ENCODE measurements at places on chromosomes 3 and 15. TPM values are rescaled to one million over a fixed set of nuclear protein-coding genes. Genes with fewer than 3 reads are reported as not detected.

DNA sequence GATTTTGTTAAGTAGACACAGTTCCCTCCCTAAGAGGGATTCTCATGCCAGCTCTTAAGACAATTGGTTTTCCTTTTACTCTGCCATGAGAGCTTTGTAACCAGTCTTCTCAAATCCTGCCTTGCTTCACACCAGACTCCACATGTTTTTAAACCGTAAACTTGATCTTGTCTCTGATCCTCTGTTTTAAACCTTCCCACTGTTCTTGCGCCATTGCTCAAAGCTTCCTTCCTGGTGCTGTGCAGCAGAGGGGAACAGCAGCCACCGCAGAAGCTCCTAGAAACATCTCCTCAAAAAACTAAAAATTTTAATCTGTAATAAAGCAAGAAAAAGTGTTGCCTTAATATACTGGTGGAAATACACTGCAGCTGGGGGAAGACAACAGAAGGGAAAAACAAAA lies 154.5 kb upstream of the SATB1 start:
- H3K4me3 ChIP-seq = no peak overlapping the region
- H3K36me3 ChIP-seq = no peaks in the 10 kb centered on the region
- no peak for DNase-seq
- no peaks in the 10 kb centered on the region for H3K4me1 ChIP-seq
- H3K27ac ChIP-seq = no peak overlapping the region

DNA sequence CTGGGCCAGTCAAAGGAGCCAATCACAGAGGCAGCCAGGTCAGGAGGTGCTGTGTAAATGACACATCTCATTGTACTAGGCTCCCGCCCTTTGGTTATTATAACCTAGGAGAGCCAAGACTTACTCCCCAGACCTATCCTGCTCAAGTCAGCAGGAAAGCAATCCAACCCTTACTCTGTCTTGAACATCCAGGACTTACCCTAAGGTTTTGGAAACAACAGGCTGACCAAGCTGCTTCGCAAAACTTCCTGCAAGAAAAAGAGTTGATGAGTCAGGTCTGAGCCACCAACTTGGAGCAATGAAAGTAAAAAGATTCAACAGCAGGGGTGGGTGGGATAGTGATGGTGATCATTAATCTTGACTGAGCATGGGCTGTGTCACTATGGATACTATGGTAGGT lies 144.4 kb downstream of the MYLK start:
- H3K36me3 ChIP-seq = no peaks in the 10 kb centered on the region
- no peaks in the 10 kb centered on the region for H3K27me3 ChIP-seq
- H3K27ac ChIP-seq = no peak overlapping the region
- no peak overlapping the region for H3K4me3 ChIP-seq
- DNase-seq = no peak

DNA sequence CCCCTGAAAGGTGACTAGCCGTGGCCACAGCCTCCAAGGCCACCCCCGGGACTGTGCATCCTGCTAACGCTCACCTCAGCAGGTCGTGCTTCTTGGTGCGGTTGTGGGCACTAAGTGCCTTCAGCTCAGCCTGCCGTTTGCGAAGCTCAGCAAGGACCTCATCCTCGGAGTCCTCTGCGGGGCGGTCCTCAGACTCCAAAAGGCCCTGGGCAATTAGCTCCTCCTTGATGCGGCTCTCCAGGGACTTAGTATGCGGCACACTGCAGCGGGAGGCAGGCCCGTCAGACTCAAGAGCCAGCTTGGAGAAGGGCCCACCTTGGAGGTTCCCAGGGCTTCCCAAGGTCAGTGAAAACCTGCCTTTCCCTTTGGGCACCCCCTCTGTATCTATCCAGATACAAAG lies 8.3 kb downstream of the TADA3 start:
- H3K4me3 ChIP-seq = no peak overlapping the region
- no peak overlapping the region for H3K27ac ChIP-seq
- H3K4me1 ChIP-seq = peaks cover under 1% of the 10 kb centered on the region
- no peaks in the 10 kb centered on the region for H3K27me3 ChIP-seq
- DNase-seq = no peak

DNA sequence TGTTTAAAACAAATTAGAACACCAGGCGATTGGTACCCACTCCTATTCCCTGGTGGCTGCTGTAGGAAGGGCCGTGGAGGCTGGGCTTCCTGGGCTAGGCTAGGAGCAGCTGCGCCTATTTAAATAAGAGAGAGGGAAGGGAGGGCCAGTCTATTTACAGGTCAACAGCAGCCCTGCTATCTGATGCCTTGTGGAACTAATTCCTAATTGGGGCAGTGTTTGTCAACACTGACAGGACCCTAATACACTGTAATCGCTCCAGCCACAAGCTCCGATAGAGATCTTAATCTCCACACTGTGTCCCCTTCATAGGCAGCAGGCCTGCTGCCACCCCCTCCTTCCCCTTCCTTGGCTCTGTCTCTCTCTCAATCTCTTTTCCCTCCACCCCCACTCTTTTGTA lies 116.9 kb upstream of the SOX14 start:
- no peak overlapping the region for H3K27ac ChIP-seq
- H3K36me3 ChIP-seq = no peaks in the 10 kb centered on the region
- H3K4me3 ChIP-seq = no peak overlapping the region
- H3K27me3 ChIP-seq = no peaks in the 10 kb centered on the region
- H3K4me1 ChIP-seq = no peaks in the 10 kb centered on the region
- DNase-seq = no peak

GRCh38 chr15:85793641-85794597 lies 806 bp downstream of the KLHL25 start:
- H3K27ac ChIP-seq = peak overlapping the region; percentile 87
- no peaks in the 10 kb centered on the region for H3K36me3 ChIP-seq
- H3K27me3 ChIP-seq = no peaks in the 10 kb centered on the region
- no peak for DNase-seq
- peaks cover 16% of the 10 kb centered on the region for H3K4me1 ChIP-seq

- peak; percentile 27 for DNase-seq
- no peaks in the 10 kb centered on the region for H3K27me3 ChIP-seq
- no peaks in the 10 kb centered on the region for H3K36me3 ChIP-seq
- no peak overlapping the region for H3K4me3 ChIP-seq
- peaks cover 32% of the 10 kb centered on the region for H3K4me1 ChIP-seq
These were observed 29.8 kb downstream of the SLC6A6 start for GRCh38 chr3:14431917-14432834.

DNA sequence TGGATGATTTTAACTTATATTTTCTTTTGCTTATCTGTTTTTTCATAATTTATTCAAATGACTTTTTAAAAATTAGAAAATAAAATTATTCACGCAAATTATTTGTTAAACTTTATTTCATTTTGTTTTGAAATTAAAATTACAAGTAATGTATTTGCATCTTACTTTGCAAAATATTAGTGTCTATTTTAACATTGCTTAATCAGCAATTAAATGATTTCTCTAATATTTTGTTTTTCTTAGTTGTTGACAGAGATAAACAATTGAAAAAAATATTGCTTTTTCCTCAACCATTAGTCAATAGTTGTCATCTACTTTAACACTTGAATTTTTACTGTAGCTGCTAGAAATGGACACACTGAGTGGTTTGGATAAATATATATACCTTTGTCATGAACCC lies 32.8 kb upstream of the PYDC2 start:
- no peaks in the 10 kb centered on the region for H3K36me3 ChIP-seq
- H3K4me3 ChIP-seq = no peak overlapping the region
- H3K4me1 ChIP-seq = no peaks in the 10 kb centered on the region
- no peaks in the 10 kb centered on the region for H3K27me3 ChIP-seq

TNFSF10 gene
- total RNA-seq = 54.1 TPM

Measured in tibial nerve (tissue), 4 donors.